Kidney tubule cell (primary cell): ENCODE measurements at places on chromosomes 16 and 17.

DNA sequence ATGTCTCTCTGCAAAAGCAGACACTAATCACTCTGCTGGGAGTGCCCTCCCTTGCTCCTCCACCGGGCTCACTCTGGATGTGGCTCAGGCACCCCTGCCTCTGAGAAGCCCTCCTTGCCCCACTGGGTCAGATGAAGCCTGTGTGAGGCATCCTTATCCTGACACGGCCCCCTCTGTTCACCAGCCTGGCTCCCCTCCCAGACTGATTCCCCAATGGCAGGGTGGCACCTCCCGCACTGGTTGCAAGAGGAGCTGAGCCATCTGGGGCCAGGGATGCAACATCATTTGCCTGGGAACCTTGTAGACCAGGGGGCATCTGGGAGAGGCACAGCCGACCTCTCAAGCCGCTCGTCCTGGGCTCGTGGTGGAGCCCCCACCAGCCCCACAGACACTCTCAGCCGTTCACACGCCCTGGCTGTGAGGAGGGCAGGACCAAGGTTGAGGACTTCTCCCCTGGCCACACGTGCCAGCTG, 6.7 kb downstream of the SMTNL2 start:
- DNase-seq, result no peak

DNA sequence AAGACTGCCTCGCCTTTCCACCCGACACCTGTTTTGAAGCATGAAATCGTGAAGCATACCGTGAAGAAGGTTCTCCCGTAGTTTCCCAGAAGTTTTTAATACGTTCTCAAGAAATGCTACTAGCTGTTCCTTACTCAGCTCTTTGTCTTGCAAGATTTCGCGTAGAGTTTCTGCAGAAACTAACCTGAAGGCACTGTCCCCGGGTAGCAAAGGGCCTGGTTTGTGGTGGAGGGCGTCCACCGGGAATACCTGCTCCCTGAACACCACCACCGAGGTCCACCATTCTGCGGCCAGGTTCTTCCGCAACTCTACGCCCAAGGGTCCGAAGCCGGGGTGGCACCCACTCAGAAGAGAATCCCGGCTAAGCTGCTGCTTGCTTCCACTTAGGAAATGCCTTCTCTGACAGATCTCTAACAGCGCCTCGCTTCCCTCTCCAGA, 487 bp downstream of the POLG2 start:
- peak; percentile 39 for DNase-seq

DNA sequence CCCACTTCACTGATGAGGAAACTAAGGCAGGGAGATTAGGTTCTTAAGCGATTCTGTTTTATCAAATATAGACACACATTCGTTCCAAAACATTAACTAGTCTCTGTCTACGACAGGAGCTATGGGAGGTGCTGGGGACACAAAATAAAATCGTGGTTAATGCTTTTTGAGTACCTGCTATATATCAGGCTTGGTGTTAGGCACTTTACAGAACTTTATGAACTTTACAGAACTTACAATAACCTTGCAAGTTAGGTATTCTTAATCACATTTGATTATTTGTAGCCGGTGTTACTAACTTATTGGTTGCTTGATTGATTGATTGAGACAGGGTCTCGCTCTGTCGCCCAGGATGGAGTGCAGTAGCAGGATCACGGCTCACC, 538 bp upstream of the HEATR3 start:
- no peak for DNase-seq

DNA sequence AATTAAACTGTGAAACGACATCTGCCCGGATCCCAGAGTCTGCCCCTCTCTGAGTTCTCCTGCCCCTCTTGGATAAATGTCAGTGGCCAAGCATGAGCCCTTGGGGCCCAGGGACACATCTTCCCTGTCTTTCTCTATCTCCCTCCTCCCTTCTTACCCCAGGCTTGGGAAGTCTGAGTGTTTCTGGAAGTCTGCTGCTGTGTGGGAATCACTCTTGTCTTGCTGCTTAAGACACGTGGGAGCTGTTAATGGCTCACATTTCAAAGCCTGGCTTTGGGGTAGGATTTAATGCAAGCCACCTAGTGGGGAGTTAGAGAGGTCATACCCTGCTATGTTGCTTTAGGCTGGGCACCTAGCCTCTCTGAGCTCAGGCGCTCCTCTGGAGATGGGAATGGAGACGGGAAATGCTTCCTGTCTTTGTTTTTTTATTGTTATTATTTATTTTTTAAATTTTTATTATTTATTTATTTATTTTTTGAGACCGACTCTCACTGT, 218.5 kb upstream of the CIBAR2 start:
- DNase-seq, result peak; percentile 59

GRCh38 chr17:38453951-38454421, 25.7 kb downstream of the ARHGAP23 start:
- peak; percentile 72 for DNase-seq
